ENCODE measurements at places on chromosomes 4 and X. TPM values are rescaled to one million over a fixed set of nuclear protein-coding genes. Genes with fewer than 3 reads are reported as not detected.

The CTAG1A gene
- total RNA-seq = not detected

The RGN gene
- total RNA-seq = not detected

The XAGE1A gene
- not detected for total RNA-seq

The GAGE12C gene
- total RNA-seq = not detected

The CLDN22 gene
- not detected for total RNA-seq

The VCX2 gene
- total RNA-seq = not detected

The AMBN gene
- total RNA-seq = not detected

The SAGE1 gene
- not detected for total RNA-seq
